ENCODE measurements at places on chromosomes 4 and X. TPM values are rescaled to one million over a fixed set of nuclear protein-coding genes. Genes with fewer than 3 reads are reported as not detected.

The RBM46 gene
- total RNA-seq: under 0.01 TPM

The GPR50 gene
- not detected for total RNA-seq

The SUPT20HL1 gene
- 0.07 TPM for total RNA-seq

The DUSP9 gene
- total RNA-seq: not detected

The FABP2 gene
- not detected for total RNA-seq

The CDKN2AIP gene
- 12.9 TPM for total RNA-seq

The CLTRN gene
- 0.36 TPM for total RNA-seq

The GABRE gene
- total RNA-seq: 33.6 TPM

The SFRP2 gene
- 0.13 TPM for total RNA-seq

The CPLX1 gene
- total RNA-seq: not detected

The SLC26A1 gene
- total RNA-seq: 0.30 TPM

The BLOC1S4 gene
- total RNA-seq: 19.9 TPM

The UGT2A1 gene
- total RNA-seq: not detected

The SYP gene
- 0.59 TPM for total RNA-seq

The MAGEA8 gene
- total RNA-seq: not detected

The RNF128 gene
- 6.7 TPM for total RNA-seq

The GPAT3 gene
- total RNA-seq: 14.1 TPM

The CLDN24 gene
- total RNA-seq: not detected

Data from smooth muscle cell of the pulmonary artery (primary cell).